ENCODE measurements at places on chromosomes 5 and 9. TPM values are rescaled to one million over a fixed set of nuclear protein-coding genes. Genes with fewer than 3 reads are reported as not detected.

- DNase-seq, result no peak
Observed at GRCh38 chr5:138523406-138523805, 19.6 kb downstream of the ETF1 start.

GRCh38 chr5:39783756-39784421, 359.1 kb upstream of the DAB2 start:
- DNase-seq, result no peak

DNA sequence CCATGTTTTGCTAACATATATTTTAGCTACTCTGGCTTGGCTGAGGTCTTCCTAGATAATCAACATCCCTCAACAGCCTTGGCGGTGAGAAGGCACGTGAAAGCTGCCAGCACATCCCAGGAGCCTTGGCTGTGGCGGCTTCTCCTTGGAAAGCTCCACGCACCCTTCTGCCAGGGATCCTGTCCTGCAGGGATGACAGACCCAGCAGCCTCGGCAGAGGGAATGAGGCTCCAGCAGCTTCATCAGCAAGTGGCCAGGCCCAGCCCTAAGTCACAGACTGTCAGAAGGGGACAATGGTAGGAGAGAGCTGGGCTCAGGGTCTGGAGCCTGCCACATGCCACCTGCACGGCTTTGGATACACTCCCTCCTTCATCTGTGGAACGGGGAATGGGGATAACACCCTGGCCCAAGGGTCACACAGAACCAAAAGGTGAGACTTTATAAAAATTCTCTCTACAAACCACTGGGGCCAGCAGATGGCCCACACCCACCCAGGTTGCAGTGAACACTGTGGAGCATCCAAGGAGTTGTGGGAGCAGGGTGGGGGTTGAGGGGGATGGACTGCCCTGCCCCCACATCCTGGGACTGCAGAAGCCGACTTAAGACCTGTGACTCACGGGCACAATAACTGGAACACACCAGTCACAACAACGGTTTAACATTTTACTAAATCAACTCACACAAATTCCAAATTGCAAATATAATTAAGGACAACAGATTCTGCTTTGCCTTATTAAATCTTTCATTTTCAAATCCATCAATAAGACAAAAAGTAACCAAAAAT, 65.1 kb downstream of the MACROH2A1 start:
- DNase-seq, result no peak

- DNase-seq, result no peak
Observed at GRCh38 chr9:6827439-6828145, 69.8 kb downstream of the KDM4C start.

- DNase-seq, result peak; percentile 33
Observed at GRCh38 chr5:61051267-61051666, 106.3 kb downstream of the NDUFAF2 start.

GRCh38 chr9:10254338-10254737, 358.5 kb downstream of the PTPRD start:
- no peak for DNase-seq

DNA sequence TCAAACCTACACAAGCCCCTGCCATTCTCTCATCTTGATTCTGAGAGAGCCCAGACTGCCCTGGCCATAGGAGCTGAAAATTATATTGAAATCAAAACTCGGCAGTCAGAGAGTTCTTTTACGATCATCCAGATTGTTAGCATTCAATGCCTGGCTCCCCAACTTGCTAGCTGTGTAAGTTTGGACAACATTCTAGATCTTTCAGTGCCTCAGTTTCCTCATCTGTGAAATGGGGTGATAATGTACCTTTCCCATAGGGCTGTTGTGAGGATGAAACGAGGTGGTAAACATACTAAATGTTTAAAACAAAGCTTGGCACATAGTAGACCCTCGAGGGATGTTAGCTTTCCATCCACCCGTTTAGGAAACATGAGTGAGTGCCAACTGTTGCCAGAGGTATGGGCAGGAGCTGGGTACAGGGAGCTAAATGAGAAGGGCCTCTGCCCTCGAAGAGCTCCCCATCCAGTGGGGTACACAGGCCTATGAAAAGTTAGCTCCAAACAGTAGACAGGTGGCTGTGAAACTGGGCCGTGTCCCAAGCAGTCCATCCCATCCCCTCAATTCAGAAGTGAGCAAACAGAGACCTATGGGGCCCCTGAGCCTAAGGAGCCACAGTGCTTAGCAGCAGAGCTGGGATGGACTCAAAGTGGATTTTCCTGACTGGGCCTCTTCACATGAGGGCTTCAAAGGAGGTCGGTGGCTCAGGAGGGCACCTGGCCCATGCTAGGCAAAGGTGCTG, 17.3 kb upstream of the IGFBPL1 start:
- no peak for DNase-seq

GRCh38 chr5:168765551-168766425, 186.6 kb upstream of the PANK3 start:
- no peak for DNase-seq

Gene CDH9
- not detected for total RNA-seq

Gene SPATA31E1
- not detected for total RNA-seq

Gene EGFL7
- 500 TPM for total RNA-seq

Gene SH3PXD2B
- 25.9 TPM for total RNA-seq

Gene SLC1A1
- total RNA-seq, result 17.4 TPM

Gene INSL6
- not detected for total RNA-seq

Measured in pulmonary artery endothelial cell (primary cell).